ENCODE measurements at places on chromosomes 4 and X.
A peak's percentile ranks its signal among the peaks of the same experiment; 100 is the strongest.

DNA sequence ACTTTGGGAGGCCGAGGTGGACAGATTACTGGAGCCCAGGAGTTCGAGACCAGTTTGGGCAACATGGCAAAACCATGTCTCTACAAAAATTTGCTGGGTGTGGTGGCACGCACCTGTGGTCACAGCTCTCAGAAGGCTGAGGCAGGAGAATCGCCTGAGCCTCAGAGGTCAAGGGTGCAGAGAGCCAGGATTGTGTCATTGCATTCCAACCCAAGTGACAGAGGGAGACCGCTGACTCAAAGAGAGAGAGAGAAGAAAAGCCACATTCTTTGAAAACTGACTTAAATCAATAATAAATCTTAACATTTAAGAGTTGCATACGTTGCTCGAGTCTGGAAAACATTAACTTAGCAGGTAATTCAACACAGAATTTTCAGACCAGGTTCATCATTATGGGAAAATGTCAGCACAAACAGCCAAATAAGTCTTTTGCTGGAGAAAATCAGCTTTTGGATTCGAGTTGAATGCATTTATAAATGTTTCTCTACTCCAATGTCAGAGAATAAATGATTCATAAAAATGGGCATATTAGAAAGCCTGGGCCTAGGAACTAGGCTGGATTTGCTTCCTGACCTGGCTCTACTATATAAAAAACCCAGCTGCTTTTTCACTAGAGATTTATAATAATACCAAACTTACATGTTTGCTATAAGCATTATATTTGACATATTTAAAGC is 68.3 kb upstream of the RBPJ start:
- no peak for DNase-seq

DNA sequence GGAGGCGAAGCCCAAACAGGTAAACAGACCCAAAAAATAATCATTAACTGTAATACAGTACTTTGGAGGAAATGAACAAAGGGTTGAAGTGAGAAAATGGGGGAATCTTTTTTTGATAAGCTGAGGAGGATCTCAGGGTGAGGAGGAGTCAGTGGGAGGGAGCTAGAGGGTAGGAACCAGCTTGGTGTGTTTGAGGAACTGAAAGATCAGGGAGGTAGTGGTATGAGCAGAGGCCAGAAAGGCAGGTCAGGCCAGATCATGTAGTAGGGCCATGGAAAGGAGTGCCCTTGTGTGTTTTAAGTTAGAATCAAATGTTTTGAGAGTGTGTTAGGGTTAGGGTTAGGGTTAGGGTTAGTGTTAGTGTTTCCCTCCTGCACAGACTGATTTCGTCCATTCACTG is 48.8 kb downstream of the PPP2R2C start:
- no peak for DNase-seq

DNA sequence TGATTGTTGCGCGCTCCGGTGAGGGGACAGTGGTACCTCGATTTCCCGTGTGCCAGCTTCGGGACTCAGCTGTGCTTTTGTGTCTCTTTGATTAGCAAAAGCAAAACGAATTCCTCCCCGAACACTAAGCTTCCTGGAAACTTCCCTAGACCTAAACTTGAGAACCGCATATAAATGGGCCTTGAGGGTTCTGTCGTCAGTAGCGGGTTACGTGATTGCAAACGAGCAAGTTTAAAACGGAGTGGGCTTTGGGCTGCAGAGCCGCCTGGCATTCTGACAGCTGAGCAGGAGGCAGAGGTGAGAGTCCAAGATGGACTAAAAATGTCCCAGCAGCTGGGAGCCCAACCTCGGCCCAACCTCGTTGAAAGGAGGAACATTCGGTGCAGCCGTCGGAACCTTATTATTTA is 1.2 kb upstream of the TAPT1 start:
- DNase-seq = no peak

DNA sequence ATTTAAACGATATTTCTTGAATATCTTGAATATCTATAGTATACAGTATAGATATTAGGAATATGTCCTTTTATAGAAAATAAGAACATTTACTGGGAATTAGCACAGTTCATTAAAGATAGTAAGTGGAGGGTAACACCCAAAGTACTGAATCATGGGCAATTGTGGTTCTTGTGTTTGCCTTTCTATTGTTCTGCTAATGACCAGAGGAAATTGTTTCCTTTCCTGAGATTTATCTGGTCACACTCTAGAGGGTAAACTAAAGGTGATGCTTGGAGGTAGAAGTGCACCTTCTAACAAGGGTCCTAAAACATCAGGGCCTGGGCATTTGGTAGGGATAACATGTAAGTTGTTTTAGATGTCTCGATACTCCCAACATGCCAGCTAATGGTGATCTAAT is 241.3 kb upstream of the SFRP2 start:
- DNase-seq = no peak

- peak; percentile 77 for DNase-seq
Measured at GRCh38 chr4:169659716-169660670, 39.6 kb downstream of the CLCN3 start.

DNA sequence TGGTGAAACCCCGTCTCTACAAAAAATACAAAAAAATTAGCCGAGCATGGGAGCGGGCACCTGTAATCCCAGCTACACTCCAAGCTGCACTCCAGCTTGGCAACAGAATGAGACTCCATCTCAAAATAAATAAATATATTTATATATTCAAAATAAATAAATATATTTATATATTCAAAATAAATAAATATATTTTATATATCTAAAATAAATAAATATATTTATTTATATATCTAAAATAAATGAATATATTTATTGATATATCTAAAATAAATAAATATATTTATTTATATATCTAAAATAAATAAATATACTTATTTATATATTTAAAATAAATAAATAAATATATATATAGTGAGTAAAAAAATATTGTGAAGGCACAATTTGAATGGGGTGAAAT is 63.4 kb upstream of the EXOC1L start:
- DNase-seq = no peak

DNA sequence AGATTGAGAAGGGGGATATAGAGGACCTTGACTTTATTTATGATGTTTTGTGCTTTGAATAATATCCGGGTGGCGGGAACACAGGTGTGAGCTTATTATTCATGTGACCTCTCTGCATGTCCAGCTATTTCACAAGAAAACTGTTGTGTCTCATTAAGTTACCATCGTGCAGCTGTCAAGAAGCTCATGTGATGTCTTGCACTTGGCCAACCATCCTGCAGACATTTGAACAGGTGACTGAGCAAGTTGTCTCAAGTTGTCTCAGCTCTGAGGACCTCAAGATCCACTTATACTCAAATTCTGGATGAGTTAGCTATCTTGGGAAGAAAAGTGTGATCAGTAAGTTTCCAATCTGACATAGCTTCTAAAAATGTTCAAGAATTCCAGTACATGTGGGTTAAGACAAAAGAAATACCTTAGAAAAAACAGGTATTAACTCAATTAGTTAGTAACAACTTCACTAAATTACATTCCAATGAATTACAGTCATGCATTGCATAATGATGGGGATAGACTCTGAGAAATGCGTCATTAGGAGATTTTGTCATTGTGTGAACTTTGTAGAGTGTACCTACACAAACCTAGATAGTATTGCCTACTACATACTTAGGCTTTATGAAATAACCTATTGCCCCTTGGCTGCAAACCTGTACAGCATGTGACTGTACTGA is 462.2 kb downstream of the INPP4B start:
- DNase-seq = no peak

DNA sequence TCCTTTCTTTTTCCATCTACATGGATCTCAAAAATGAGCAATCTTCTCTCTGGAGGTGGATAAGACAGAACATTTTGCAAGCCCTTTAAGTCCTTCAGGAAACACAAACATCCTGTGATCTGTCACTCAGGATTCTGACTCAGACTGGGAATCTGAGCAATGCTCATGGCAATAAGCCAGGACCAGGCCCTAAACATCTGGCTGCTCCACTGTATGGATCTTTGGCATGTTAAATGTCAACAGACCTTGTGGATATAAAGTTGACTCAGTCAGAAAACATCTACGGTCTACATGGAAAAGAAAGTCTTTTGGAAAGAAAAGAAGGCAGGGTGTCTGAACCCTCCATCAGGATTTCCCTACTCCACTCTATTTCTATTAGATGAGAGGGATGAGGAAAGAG is 17.8 kb upstream of the CHIC2 start:
- no peak for DNase-seq

DNA sequence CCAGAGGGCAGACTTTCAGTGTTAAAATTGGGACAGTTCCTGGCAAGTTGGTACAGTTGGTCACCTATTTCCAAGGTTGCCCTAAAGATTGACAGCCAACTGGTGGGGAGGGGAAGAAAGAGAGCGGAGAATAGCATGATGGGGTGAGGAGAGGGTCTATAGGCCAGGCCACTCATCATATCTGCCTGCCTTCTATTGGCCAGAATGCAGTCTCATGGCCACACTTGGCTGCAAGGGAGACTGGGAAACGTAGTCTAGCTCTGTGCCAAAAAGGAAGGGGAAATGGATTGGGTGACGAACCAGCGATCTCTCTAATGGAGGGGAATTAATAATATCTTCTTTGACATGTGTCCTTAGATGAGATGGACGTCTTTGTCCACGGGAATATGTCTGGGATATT is 197.4 kb upstream of the ATP6AP2 start:
- DNase-seq = no peak

All from NCI-H510A (cell line).